ENCODE measurements at places on chromosomes 6 and 20. TPM values are rescaled to one million over a fixed set of nuclear protein-coding genes. Genes with fewer than 3 reads are reported as not detected.

DNA sequence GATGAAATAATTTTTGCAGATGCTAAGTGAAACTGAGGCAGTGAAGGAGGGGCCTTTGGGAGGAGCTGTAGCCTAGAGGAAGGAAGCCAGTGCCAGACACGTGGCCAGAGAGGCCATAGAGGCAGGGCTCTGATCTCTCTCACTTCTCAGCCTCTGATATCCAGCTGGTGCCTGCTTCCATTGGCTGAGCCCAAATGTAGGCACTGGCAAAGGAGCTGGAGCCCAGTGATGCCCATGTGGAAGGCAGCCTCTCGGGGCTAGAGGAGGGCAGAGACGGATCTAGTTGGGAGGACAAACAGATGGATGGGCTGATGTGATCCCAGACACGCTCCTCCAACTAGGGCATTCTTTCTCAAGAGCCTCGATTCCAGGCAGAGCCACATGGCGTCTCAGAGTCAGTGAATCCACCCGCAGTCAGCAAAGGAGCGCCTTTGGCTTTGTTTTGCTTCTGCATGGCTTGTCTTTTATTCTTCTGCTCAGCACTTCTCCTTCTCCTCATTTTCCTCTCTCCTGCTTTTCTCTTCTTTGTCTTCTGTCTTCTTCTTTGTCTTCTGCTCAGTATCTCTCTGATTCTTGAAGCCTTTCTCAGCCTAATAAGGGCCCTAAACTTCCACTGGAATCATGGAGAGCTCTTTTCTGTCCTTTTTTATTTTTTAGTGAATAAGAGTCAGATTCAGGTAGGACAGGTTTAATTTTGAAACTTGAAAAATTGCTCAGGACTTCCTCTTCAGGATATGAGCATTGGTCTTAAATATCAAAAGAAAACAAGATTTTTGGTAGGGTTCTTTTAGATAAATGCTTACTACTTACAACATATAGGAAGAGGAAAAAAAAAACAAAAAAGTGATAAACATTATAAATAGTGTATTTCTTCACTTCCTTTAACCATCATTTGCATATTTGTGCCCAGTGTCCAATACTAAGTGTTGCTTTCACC lies 41.8 kb downstream of the CYP24A1 start:
- no peak for DNase-seq

DNA sequence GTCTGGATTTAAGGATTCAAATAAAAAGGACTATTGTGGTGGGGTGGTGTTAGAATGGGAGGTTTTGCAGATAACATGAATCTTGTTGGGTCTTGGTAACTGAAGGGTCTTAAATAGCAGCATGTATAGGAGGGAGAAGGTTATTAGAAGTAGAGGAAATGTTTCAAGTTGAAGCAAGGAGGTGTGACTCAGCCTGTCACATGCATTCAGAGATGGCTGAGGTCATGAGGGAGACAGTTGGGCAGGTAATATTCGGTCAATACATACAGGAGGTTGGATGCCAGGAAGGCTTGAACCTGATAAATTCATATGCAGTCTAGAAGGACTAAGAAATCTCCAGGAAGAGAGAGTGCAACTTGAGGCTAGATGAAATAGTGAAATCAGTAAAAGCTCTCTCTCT lies 6.1 kb downstream of the KLHL31 start:
- no peak for DNase-seq

GRCh38 chr6:167093922-167094432 lies 28.9 kb upstream of the CCR6 start:
- no peak for DNase-seq

Gene TREML2
- total RNA-seq, result not detected

DNA sequence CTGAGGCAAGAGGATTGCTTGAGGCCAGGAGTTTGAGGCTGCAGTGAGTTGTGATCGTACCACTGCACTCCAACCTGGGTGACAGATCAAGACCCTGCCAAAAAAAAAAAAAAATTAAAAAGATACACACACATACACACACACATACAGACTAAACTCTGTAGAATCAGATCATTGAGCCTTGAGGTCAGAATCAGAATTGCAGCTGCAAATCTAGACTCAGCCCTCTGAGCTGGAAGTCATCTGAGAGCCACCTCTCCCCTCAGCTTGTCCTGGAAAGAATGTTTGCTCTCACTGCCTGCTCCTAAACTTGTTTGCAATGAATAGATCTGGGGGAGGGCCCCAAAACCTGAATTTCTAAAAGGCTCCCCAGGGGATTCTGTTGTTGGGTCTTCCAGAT lies 41.4 kb upstream of the ANGPT4 start:
- no peak for DNase-seq

All from ascending aorta (tissue), 2 donors.